ENCODE measurements at places on chromosomes 7 and 10. TPM values are rescaled to one million over a fixed set of nuclear protein-coding genes. Genes with fewer than 3 reads are reported as not detected.

- DNase-seq = no peak
Observed at GRCh38 chr10:14971867-14972448, 12.8 kb downstream of the MEIG1 start.

DNA sequence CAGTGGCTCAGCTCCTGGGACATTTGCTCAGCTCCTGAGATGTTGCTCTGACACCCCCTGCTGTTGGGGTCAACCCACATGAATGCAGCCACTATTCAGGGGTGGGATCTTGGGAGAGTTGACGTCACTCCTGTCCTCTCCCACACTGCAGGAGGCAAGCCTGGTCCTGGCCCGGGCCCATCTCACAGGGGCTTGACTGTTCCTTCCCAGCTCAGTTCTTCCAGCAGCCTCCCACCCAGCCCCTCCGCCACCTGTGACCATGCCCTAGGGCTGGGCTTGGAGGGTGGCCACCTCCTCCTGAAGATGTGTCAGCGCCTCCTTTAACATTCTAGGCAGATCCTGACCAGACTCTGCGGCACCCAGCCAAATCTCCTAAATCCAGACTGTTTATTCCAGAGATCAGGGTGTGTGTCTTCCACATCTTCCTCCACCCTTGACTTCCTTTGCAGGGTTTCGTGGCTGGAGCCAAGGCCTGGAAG, 19.1 kb upstream of the OPALIN start:
- DNase-seq = no peak

ASAH2 gene
- 1.6 TPM for total RNA-seq

DNA sequence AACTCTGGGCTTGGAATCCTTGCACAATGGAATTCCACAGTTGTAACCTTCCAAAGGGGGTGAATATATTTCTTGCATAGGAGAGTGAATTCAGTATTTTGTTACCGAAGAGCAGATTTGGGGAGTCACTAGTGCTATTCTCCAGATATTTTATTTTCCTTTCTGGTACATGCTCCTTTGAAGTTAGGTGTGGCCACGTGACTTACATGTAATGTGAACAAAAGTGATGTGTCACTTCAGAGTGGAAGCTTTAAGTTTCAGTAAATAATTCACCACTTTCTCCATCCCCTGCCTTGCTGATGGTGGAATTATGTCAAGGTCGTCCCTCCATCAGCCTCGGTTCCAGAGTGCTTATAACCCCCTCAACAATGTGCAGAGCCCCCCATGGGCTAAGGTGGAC, 25.3 kb downstream of the ASNS start:
- no peak for DNase-seq

- DNase-seq = no peak
Observed at GRCh38 chr7:80640846-80641245, 2.4 kb downstream of the CD36 start.

- no peak for DNase-seq
Observed at GRCh38 chr7:54944179-54944578, 74.6 kb upstream of the EGFR start.

DNMBP gene
- 15.3 TPM for total RNA-seq

Data from spleen (tissue), 13 donors.